Smooth muscle cell of the umbilical artery (primary cell): ENCODE measurements at places on chromosomes 16 and 17. TPM values are rescaled to one million over a fixed set of nuclear protein-coding genes. Genes with fewer than 3 reads are reported as not detected.

The TIGD7 gene
- total RNA-seq: 4.0 and 5.3 TPM in 2 replicates

The HAPSTR1 gene
- 72.2 and 89.5 TPM in 2 replicates for total RNA-seq

The ADGRG1 gene
- total RNA-seq: 0.89 and 2.3 TPM in 2 replicates

The C17orf78 gene
- total RNA-seq: not detected in 2 replicates

The AOC2 gene
- 0.59 and 0.69 TPM in 2 replicates for total RNA-seq

The MYH13 gene
- total RNA-seq: under 0.01 and 0.05 TPM in 2 replicates
